Right renal cortex interstitium (tissue), 3 donors: ENCODE measurements at places on chromosomes 16 and 17. TPM values are rescaled to one million over a fixed set of nuclear protein-coding genes. Genes with fewer than 3 reads are reported as not detected.

GRCh38 chr17:47726796-47727703 lies 6.0 kb upstream of the TBX21 start:
- no peak for DNase-seq

DNA sequence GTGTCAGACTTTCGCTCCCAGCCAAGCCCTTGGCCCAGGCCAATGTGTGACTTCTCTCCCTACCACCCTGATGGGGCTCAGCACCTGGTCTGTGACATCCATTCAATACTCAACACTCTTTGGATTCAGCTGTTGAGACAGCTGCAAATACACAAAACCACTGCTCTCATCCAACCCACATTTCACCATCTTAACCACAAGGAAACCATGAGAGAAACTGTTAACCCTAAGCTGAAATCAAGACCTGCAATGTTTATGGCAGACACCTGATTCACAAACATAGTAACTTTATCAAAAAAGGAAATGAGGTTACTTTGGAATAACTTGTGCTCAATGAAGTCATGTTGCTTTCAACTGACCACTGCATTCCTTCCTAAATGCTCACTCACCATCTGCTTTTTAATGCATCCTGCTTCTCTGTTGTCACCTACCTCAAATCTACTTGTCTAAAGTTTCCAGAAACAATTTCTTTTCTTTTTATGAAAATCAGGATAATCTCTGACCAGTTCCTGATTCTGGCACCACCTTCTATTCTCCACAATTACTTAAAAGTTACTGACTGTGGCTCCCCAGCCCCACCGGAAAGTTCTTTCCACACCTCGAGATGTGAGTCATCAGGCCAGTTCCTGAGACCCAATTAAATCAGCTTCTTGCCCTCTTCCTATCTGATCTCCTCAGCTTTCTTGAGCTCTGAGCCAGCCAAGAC lies 88.2 kb downstream of the NOG start:
- no peak for DNase-seq

- no peak for DNase-seq
Measured at GRCh38 chr17:62739645-62740388, 68.3 kb downstream of the MARCHF10 start.

GRCh38 chr17:58085039-58085715 lies 2.0 kb downstream of the DYNLL2 start:
- DNase-seq: no peak

The HOXB1 gene
- 0.26 TPM for polyA plus RNA-seq
